Transverse colon (tissue), 4 donors: ENCODE measurements at places on chromosomes 2 and 18. TPM values are rescaled to one million over a fixed set of nuclear protein-coding genes. Genes with fewer than 3 reads are reported as not detected.

Gene RNPEPL1
- total RNA-seq: 208 TPM

Gene EMX1
- total RNA-seq: 2.9 TPM

- DNase-seq: no peak
These were observed 15.0 kb downstream of the GPR45 start for GRCh38 chr2:105256431-105257047.

DNA sequence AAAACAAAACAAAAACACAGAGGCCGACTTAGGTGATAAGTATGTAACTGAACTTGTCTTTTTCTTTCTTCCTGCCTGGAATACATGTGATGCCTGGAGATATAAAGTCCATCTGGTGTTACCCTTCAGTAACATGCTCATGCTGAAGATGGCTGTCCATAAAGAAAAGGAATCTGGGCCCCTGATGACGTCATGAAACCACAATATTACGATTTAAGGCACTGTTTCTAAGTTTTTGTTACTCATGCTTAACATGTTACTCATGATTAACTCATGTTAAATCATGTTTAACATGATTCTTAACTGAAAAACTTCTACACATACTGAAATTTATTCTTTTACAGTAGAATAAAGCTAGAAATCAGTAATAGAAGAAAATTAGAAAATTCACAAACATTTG, 49.0 kb downstream of the STRADB start:
- DNase-seq: no peak

GRCh38 chr2:22282916-22283315, 1102.1 kb upstream of the KLHL29 start:
- no peak for DNase-seq
